Fibroblast of skin of back (primary cell): ENCODE measurements at places on chromosomes 1 and 21.
A peak's percentile ranks its signal among the peaks of the same experiment; 100 is the strongest.

GRCh38 chr1:27961646-27962221 is 2.0 kb downstream of the XKR8 start:
- peak; percentile 8 for DNase-seq

DNA sequence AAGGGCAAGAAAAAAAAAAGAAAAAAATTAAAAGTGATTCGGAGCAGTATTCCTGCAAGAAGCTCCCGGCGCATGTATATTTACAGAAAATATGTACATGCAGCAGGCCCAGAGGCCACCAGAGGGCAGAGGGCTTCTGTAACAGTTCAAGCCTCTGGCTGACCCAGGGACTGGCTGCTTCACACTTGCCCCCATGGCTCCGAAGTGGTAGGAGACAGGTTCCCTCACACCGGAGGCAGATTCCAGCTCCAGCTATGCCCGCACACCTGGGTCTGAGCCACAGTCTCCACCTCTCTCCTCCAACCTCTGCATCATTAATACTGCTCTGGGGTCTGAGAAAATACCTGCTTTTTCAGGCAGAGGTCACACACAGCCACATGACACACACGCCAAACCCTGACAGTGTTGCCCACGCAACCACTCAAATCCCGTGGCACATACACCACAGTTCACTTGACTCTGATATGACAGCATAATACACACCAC is 2.2 kb upstream of the ARHGAP30 start:
- DNase-seq = peak; percentile 42

- DNase-seq = peak; percentile 78
Observed at GRCh38 chr21:33975548-33976081, 60.0 kb upstream of the ATP5PO start.

- peak; percentile 43 for DNase-seq
Observed at GRCh38 chr1:114024049-114024448, 44.8 kb downstream of the OLFML3 start.

- no peak for DNase-seq
Observed at GRCh38 chr1:36222481-36223380, 1.5 kb upstream of the THRAP3 start.

GRCh38 chr1:61362351-61362750 is 280.0 kb downstream of the NFIA start:
- DNase-seq = no peak

DNA sequence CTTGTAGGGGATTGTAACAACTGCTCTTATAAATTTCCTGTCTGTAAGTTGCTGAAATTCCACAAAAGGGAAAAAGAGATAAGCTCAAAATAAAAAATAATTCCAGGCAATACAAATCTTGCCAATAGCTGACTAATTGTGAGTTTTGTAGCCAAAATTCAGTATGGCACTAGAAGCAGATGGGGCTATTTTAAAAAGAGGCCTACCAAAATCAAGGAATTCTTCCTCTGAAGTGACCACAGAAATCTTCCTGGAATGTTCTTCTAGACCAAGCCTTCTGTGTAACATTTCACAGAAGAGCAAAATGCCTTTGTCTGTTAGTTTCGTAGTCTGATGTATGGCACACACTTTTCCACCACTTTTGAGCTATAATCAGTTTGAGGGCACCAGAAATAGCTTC is 127.6 kb downstream of the CYYR1 start:
- peak; percentile 85 for DNase-seq

DNA sequence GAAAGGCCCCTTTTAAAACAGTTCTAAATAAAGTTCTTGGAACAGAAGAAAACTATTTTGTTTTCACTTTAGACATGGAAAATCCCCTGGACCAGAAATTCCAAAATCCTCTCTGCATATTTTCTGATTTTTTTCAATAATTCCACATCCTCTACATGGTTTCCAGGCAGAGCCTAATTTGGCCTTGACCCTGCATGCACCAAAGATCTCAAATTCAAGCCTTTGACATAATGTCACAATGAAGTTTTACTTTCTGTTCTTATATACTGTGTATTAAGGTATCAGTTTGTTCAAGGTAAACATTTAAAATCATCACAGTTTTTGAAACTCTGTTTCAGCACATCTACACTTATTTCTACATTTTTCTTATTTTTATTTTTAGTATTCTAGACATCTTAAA is 12.2 kb upstream of the NPL start:
- no peak for DNase-seq

DNA sequence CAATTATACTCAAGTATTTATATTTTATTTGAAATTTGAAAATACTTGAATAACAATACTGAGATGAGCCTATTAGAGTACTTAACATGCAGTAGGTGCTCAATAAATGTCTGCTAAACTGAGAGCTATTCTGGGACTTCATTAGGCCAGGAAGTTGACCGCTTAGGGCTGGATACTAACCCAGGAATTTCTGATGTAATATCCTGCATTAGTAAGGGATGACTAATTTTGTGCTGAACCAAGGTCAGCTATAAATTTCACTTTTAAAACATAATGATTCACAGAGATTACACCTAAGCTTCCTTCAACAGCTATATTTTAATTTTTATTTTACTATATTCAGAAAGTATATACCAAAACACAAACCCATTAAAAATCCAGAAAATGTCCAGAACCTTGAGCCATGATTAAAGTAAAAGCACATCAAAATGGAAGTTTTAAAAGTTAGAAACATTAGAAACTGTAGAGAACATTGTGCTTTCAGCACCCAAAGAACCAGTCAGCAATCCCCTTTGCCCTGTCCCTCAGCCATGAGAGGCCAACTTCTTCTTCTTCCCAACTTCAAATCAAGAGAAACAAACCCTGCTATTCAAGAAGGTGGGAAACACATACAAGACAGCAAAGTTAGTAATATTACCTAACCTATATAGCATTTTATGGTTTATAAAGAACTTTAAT is 35.4 kb downstream of the WNT2B start:
- peak; percentile 95 for DNase-seq

DNA sequence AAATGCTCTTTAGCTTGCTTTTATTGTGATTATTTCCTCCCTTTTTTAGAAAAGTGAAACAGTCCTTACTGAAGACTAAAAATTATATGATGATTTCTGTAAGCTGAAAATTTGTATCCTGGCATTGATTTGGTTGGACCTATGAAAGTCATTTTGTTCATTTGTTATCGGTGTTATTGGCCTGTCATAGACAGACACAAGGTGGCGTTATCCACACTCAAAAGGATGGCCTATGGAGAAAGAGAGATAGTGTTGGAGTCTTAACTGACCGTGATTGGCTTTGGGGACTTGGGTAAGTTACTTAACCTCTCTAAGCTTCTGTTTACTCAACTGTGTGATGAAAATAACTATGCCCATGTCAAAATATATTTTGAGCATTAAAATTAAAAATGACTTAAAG is 203.6 kb upstream of the CHODL start:
- DNase-seq = peak; percentile 16

- DNase-seq = peak; percentile 1
Observed at GRCh38 chr1:58035523-58035922, 511.0 kb downstream of the OMA1 start.

DNA sequence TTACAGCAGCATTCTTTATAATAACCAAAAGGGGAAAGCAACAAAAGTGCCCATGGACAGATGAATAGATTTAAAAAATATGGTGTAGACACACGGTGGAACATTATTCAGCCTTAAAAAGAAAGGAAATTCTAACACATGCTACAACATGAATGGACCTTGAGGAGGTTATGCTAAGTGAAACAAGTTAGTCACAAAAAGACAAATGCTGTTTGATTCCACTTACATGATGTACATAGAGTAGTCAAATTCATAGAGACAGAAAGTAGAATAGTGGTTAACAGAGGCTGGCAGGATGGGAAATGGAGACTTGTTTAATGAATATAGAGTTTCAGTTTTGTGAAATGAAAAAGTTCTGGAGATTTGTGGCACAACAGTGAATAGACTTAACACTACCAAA is 151.4 kb downstream of the CYYR1 start:
- DNase-seq = no peak

DNA sequence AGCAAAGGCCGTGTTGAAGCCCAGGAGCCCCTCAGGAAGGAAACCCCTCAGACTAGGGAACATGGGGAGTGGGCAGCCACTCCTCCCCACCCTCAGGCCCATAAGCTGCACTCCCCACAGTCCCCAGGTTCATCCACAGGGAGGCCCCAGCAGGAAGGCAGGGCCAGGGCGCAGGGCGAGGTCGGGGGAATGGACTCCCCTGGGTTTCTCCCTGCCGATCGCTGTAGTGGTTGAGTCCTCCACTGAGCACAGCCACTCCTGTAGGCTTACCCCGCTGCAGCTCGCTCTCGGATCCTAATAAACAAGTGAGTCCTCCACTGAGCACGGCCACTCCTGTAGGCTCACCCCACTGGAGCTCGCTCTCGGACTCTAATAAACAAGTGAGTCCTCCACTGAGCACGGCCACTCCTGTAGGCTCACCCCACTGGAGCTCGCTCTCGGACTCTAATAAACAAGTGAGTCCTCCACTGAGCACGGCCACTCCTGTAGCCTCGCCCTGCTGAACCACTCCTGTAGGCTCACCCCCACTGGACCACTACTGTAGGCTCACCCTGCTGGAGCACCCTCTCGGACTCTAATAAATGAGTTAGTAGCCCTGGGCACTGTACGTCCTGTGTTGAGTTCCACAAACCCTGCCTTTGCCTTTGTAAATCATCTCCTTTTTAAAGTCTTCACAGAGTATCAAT is 16.2 kb upstream of the COL18A1 start:
- no peak for DNase-seq

DNA sequence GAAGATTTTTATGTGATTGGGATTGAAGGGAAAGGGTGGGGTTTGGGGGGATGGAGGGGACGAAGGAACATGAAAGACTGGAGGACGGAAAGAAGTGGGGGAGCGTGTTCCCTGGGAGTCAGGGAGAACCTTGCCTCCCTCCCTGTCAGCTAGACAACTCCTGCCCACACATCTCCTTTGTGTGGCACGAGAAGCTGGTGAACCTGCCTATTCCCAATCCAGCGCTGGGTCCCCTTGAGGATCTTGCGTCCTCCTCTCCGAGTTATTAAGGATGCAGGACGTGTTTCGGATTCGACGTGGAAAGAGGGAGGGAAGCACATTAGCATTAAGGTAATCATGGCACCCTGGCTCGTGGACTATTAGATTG is 1.4 kb downstream of the LRRC7 start:
- DNase-seq = peak; percentile 2

DNA sequence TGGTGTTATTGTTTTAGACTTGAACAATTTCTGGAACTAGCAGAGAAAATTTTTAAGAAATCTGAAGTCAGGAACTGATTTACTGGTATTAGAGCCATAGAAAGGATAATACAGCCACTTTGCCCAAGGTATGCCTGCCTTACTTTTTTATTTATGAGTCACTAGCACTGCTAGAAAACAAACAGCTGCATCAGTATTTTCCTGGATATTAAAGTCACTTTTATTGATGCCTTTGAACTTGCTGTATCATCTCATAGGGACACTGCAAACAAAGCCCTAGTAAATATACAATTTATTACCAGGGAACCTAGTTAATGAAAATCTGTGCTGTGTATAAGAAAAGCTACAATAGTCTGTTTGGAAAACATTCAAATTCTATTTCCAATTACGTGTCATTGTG is 490.8 kb upstream of the TMPRSS15 start:
- no peak for DNase-seq

DNA sequence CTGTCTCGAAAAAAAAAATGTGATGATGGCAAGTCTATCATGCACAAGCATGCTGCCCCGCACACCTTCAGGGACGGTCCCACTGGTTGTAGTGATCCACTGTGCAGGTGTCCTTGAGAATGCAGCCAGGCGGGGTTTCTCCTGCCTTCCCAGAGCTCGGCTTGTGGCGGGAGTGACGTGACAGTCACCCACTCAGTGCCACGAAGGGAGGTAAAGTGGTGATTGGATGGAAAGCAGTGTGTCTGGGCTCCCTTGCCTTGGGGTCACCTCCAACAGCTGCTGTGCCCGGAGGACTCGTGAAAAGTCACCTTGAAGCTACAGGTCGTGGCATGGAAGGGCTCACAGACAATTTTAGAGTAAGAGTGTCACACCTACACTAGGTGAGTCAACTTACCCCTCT is 33.5 kb upstream of the TRIM17 start:
- no peak for DNase-seq

GRCh38 chr1:27668121-27668807 is 3.7 kb downstream of the IFI6 start:
- DNase-seq = no peak

- no peak for DNase-seq
Observed at GRCh38 chr1:27576806-27577227, 27.1 kb downstream of the AHDC1 start.

DNA sequence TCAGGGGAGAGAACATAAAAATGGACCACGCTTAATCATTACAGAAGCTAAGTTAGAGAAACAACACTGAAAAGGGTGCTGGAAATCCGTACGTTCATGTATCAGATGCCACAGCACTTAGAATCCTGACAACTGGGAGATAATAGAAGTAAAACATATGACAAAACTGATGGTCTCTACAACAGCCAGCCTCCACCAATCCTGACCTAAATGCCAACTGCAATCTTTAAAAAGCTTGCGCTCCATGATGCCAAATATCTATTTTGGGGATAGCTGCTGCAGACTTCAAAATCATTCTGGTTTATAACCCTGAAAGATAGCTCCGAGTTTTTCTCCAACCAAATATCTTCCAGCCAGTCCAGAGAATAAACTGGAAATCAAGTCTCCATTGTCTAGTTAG is 178.3 kb downstream of the RERE start:
- no peak for DNase-seq

- no peak for DNase-seq
Observed at GRCh38 chr1:228336308-228337030, 70.2 kb downstream of the TRIM11 start.

GRCh38 chr1:106515375-106515774 is 541.1 kb upstream of the PRMT6 start:
- DNase-seq = no peak

- no peak for DNase-seq
Observed at GRCh38 chr1:44594353-44594752, 79.9 kb downstream of the TMEM53 start.

DNA sequence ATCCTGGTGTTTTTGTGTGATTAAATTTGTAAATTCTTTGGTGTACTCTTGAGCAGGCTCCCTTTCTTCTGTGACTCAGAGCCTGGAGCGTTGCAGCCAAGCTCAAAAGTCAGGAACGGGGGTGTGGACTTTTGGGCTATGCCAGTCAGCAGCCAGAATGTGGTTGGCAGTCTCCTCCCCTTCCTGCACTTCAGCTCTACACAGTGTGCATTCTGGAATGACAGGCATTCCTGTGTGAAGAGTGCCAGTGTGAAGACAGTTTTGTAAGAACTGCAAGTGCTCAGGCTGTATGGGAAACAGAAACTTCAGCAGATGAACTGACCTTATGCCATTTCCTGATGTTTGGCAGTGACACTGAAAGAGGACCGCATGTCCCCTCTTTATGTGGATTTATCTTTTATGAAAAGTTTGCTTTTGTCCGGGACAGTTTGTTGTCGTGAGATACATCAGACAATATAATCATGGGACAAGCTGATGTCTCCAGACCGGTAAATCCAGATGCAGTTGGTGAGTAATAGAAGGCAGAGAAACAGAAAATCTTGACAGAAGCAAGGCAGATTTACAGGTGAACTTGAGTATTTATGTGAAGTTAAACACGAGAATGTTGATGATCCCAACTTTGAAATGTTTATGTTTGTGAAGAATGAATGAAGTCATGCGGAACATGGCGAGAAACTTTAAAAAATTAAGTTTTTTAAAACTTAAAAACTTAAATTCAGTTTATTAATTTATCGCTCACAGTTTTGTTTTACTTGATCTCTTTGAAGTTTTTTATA is 67.7 kb upstream of the RCC1 start:
- peak; percentile 99 for DNase-seq
